Posterior cingulate gyrus (tissue), 11 donors: ENCODE measurements at places on chromosomes 4 and X.
A peak's percentile ranks its signal among the peaks of the same experiment; 100 is the strongest.

- no peak for DNase-seq
Observed at GRCh38 chr4:186151499-186151898, 39.9 kb upstream of the CYP4V2 start.

DNA sequence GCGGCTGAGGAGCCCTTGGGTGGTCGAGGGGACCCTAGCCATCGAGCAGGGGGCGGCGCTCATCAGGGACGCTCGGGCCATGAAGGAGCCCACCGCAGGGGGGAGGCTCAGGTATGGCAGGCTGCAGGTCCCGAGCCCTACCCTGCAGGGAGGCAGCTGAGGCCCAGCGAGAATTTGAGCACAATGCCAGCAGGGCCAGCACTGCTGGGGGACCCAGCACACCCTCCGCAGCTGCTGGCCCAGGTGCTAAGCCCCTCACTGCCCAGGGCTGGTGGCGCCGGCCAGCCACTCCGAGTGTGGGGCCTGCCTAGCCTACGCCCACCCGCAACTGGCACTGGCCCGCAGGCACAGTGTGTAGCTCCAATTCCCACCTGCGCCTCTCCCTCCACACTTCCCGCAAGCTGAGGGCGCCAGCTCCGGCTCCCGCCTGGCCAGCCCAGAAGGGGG lies 325.4 kb upstream of the FRG1 start:
- DNase-seq = no peak

DNA sequence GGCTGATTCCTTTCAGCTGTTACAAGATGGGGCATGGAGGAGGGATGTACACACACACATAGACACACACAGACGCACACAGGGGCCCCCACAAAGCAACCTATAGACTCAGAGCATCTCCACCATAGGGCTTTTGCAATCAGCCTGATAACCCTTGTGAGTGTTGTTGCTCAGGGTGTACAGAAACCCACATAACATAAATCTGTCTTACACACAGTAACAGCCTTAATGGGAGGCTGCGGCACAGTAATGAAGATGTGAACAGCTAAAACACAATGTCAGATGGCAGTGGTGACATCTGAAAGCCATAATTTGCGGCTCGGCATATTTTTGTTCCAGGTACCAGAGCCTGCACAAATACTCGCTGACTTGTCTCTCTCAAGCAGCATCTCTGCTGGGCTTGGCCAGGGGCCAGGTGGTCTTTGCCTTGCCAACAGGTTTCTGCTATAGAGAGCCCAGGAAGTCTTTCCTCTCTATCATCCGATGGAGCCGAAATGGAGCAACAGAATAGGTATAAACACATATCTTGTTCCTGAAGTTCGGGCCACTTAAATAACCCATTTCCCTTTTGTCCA lies 357.2 kb upstream of the GATB start:
- no peak for DNase-seq

DNA sequence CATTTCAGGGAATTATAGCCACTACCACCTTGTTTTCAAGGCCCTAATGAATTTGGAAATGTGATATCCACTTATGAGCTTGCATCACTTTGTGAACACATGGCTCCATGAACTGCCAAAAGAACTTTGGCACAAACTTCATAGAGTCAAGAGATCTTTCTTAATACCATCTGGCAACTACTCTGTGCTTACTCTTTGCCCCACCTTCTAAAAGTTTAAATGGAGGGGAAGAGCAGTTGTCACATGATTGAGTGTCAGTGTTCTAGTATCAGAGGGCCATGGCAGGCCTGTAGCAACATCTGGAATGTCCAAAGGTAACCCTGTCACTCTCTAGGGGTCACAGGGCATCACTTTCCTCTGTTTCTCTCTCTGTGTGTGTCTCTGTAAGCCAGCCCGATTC lies 2.6 kb upstream of the ADH1B start:
- DNase-seq = no peak

DNA sequence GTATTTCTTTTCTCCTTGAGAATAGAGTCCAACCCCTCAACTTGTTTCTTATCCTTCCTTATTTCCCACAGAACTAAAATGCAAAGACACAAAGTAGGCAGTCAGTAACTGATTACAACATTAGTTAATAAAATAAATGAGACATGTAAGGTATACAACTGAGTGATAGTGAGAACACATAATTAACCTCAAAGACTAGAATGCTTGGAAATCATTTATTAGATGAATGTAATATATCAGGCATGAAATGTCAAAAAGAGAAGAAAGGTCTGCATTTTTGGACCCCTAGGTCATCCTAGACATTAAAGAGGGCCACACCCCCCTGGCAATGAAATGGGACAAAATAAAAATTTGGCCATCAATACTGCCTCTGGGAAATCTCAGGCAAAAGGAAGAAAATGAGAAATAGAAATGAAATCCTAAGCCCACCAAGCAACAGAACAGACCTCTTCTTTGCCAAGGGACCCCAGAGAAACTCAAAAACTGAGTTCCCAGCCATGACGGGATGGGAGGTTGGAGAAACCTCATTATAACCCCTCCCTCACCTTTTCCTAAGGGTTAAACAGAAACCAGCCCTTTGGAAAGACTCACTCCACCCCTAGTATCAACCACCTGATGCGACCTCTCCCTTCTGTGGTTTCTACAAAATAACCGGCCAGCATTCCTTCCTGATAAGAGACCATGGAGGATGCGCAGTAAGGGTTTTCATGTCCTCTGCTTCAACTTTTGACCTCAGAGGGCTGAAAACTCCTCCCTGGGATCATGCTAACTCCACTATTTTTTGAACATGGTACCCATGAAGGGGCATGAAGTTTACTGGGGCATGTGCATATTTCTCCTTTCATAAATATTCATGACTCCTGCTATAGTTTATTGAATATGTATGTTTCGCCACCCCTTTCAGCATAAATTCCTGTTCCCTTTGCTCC lies 90.0 kb upstream of the EXOC1L start:
- no peak for DNase-seq

- no peak for DNase-seq
Observed at GRCh38 chr4:11585506-11585905, 156.8 kb upstream of the HS3ST1 start.

- no peak for DNase-seq
Observed at GRCh38 chr4:11423465-11423864, 5.2 kb downstream of the HS3ST1 start.

GRCh38 chr4:174520660-174521059 lies 1.6 kb downstream of the HPGD start:
- no peak for DNase-seq

GRCh38 chr4:173025131-173025530 lies 143.5 kb upstream of the GALNT7 start:
- DNase-seq = peak; percentile 27

- DNase-seq = no peak
Observed at GRCh38 chrX:4905576-4905975, 1192.1 kb upstream of the PRKX start.

GRCh38 chr4:84381759-84382158 lies 117.3 kb downstream of the NKX6-1 start:
- no peak for DNase-seq

DNA sequence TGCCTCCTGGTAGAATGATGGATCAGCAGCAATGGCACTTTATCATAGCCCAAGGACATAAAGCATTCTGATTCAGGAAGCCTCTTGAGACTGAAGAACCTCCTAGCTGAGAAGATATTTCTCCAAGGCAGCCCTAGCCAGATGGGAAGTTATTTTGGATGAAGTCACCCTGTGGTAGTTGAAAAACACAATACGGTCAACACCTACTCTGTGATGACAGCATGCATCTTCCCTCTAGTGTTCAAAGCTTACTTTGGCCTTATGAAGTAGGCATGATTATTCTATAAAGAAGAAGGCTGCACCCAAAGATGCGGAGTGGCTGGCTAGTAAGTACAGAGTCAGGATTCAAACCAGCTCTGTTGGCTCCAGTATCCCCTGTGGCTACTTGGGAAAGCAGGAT lies 47.9 kb downstream of the TLR10 start:
- DNase-seq = no peak

DNA sequence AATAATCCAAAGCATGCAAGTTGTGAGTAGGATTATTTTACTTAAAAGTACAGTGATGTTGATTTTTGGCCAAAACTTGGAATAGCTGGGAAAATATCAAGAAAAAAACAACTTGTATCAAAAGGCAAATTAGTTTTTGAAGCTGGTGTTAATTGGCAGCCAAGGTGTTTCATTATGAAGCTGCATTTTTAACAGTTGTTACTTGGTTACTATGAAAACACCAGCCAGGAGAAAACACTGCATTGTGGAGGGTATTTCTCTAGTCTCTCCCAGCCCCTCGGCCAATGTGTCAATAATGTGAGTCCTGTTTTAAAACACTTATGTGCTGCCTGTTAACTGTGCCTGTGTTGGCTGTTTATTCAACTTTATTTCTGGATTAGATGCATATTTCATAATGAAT lies 733.4 kb downstream of the ADGRL3 start:
- DNase-seq = no peak

DNA sequence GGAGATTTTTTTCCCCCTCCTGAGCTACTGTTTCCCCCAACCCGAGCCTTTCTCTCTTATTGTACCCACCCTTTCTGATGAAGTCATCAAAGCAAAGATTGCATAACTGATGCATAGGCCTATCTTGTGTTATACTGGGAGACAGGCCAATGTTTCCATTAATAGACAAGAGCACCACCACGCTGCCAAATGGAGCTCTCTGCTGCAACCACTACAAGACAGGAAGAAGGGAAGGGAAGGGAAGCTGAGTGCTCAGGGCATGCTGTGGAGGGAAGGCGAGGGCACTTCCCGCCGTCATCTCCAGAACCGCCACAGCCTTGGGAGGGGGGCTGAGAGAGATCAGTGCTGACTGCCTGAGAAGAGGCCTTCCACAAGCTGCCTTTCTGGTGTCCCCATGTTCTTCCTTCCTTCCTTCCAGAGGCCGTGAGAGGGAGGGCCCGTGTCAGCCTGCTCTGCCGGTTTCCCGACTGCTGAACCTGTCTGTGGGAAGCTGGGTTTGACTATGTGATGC lies 75.0 kb downstream of the MGST2 start:
- peak; percentile 56 for DNase-seq

GRCh38 chrX:99798936-99799335 lies 611.1 kb downstream of the PCDH19 start:
- DNase-seq = no peak

- no peak for DNase-seq
Observed at GRCh38 chr4:72136429-72136828, 104.6 kb downstream of the NPFFR2 start.

GRCh38 chr4:71230271-71231128 lies 108.3 kb upstream of the SLC4A4 start:
- DNase-seq = no peak

DNA sequence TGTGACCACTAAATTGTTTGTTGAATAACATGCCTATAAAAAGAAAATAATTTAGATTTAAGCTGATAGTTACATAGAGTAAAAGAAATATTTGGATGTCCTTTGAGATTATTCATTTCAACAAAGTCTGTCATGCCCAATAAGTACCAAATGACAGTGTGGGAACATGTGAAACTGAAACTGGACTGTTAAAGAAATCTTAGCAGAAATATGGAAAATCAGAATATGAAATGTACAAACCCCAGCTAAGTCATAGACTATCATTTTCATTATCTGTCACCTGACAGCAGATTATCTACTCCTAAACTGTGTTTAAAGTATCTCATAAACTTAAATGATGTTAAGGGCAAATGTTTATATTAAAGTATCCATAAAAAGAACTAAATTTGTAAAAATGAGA lies 437.8 kb upstream of the FAM241A start:
- DNase-seq = no peak

GRCh38 chrX:10618961-10619360 lies 1.4 kb downstream of the MID1 start:
- DNase-seq = no peak

DNA sequence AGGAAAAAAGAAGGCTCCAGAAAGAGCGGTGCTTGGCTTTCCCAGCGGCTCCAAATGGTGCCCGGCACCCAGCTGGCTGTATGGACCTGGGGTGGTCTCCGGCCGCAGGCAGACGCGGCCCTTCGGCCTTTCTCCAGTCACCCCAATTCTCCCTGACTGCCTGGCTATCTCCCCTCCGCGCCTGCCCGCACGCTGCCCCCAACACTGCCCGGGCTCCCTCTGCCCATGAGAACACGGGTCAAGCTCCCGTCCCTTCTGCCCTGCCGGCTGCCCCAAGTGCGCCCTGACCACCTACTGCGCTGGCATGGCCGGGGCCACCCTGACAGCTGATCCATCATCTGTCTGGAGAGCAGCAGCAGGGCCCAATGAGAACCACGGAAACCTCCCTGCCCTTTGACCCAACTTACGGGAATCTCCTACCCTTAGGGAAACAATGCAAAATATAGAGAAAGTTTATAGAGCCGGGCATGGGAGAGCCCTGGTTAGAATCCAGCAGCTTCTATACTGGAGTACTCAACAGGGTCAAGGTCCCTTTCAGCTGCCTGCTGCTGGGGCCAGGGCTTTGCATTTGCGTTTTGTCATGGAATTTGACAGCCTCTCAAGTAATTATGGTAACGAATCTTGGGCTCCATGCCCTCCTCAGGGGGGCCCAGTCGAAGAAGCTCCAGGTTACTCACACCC lies 1.2 kb upstream of the FAM3A start:
- no peak for DNase-seq

DNA sequence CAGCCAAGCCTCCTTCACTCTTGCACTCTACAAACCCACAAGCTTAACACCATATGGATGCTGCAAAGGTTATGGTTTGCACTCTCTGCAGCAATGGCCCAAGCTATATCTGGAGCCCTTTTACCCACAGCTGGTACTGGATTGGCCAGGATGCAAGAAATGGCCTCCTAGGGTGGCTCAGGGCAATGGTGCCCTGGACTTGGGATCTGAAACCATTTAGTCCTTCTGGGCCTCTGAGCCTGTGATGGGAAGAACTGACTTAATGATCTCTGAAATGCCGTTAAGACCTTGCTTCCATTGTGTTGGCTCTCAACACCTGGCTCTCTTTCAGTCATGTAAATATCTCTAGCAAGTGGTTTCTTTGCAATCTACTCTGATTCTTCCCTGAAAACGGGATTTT lies 626.0 kb downstream of the KCTD8 start:
- DNase-seq = no peak

DNA sequence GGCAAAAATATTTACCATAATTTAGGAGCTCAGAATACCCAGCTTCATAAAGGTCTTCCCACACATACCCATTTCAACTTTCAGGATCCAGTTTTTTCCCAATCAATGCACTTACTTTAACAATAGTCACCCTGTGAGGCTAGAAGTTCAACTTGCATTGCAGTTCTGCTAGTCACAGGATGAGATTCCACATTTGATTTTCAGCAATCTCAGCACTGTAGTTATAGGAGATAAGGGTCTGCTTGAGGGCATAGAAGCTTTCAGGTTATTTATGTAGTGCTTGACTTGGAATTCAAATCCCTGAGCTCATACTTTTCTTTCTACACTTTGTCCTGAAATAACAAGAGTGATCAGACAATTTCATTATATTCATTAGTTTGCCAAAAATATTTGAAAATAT lies 78.3 kb upstream of the IL2 start:
- DNase-seq = no peak
